Amniotic stem cell (primary cell): ENCODE measurements at places on chromosomes 1 and 21.

GRCh38 chr1:160206036-160206389 lies 829 bp downstream of the PEA15 start:
- peak; percentile 25 for DNase-seq

DNA sequence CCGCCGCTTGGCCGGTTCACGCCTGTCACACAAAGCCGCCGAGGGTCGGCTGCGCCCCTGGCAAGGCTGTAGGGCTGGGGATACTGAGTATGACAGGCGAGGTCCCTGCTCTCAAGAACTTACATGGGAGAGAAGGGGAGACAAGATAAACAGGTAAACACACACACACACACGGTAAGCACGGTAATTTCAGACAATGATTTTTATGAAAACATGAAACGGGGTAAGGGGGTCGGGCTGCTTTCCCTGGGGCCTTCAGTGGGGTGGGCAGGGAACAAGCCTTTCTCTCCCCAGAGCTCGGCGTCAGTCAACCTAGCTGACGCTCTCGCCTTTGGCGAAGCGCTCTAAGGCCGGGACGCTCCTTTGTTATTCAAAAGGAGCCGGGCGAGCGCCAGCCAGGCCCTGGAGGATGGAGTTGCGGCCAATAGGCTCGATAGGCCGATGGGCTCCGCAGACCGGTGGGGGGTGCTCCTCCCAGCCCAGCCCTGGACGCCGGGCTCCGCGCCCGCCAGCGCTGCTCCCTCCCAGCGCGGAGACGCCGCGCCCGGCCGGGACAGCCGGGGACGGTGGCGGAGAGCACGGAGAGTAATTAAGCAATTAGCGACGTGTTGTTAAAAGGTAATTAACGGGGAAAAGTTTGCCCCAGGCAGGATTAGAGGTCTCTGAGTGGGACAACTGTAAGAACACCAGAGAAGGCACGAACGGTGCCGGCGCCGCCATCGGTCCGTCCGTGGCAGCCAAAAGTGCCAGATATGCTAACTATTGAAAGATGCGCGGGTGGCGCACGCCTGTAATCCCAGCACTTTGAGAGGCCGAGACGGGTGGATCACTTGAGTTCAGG lies 950 bp upstream of the INKA2 start:
- DNase-seq: peak; percentile 23

DNA sequence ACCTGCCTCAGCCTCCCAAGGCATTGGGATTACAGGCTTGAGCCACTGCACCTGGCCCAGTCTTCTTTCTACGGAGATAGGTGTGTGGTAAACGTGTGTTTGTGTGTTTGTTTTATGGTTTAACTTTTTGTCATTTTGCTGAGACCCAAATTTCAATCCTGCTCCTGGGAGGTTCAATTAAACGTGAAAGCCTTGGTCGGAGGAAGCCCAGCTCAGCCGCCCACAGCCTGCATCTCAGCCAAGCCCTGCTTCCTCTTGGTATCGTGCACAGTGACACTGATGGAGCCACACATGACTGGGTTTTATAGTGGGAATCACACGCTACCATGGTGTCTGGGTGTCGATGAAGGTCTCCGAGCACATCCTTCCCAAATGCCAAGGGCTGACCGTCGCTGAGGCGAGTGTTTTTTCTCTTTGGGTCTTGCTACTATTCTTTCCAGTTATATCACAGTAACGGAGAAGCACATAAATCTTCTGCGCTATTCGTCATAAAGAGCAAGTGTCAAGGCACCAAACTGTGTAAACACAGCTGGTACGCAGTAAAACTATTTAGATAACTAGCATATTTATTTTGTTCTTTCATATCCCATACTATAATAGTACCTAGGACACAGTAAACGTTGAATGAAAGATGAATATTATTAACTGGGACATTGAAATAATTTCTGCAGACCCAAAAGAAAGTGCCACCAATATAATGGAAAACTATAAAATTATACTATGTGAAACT lies 39.3 kb downstream of the HLCS start:
- DNase-seq: no peak

DNA sequence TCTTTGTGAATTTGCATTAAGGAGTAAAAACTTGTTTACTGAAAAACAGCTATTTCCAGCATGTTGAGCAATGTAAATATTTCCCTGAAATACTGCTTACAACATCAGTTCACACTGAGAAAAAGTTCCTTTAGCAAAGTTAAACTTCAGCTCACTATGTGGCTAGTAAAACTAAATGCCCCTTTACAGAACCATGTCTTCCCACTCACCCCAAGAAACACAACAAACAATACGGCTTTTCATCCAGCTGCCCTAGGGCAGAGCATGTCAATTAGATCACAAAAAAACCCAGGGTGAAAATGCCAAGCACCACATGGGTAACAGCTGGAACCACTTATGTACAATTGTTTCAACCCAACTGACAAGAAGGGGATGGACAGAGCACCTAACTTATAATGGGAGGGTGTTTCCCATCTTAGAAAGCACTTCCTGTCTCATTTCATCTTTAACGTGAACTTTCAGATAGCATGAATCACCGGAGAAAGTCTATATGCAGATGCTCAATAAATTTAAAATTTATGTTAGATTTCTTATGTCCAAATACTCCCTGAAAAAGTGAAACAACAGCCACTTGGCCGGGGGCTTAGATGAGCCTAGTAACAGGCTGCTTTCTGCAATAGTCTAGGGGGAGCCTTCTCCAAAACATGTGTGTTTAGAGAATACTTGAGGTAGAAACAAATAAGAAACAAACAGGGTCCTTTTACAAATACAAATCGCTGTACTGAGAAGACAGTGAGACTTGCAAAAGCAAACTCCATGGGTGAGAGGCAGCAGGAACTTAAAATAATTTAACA lies 6.6 kb downstream of the NID1 start:
- DNase-seq: no peak

DNA sequence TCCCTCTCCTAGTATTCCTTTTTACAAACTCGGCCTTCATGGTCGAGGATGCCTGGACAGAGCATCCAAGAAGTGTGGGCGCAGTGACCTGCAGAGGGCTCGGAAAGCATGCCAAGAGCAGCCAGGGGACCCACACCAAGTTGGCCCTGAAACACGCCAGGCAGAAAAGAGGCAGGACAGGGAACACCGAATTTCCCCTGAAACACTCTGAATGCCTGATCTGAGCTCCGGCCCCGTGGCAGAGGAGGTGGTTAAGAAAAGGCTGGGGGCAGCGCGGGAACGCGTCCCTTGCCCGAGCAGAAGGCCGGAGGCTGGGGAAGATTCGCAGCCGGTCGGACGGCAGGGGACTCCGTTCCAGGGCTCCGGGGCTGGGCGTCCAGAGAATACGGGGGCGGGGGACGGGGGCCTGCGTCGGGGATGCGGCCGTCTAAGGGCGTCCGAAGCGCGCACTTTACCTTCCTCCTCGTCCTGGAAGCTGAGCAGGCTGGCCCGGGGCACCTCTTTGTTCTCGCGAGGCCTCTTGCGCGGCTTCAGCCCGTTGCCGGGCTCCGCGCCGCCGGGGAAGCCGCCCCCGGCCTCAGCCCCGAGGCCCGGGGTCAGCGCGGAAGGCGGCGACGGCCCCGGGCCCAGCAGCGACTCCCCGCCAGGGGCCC lies 558 bp downstream of the PAXBP1 start:
- DNase-seq: no peak

DNA sequence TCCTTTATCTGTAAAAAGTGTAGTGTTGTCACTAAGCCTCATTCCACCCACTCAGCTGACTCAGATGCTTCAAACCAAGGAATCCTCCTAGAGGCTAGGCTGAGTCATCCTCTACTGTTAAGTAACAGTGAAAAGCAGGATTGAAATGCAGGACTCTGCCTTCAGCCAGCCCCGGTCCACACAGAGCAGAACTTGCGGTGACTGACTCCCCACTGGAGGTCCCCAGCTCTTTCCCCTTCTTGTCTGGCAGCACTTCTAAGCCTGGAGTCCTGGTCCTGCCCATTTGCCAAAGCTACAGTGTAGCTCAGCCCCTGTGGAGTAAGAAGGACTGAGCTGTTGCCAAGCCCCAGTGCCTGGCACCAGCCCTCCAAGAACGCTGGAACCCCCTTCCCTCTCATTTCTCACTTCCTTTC lies 1.7 kb downstream of the RAB7B start:
- DNase-seq: peak; percentile 95

GRCh38 chr1:11929849-11930248 lies 3.6 kb upstream of the KIAA2013 start:
- DNase-seq: no peak

DNA sequence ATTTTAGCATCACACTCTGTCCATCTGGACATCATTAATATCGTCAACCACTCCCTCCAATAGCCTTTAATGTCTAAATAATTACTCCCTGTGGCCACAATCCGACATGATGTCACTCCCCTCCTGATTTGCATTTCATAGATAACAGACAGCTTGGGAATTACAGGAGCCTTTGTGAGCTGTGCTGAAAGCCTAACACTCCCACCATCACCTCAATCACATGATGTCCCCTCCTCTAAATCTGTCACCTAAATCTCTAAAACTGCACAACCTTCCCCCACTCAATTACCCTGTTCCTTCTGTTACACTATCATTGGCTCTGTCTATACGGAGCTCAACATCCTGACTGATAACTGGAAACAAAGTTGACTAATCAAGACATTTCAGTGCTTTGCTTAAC lies 14.3 kb downstream of the NHLH2 start:
- DNase-seq: no peak

DNA sequence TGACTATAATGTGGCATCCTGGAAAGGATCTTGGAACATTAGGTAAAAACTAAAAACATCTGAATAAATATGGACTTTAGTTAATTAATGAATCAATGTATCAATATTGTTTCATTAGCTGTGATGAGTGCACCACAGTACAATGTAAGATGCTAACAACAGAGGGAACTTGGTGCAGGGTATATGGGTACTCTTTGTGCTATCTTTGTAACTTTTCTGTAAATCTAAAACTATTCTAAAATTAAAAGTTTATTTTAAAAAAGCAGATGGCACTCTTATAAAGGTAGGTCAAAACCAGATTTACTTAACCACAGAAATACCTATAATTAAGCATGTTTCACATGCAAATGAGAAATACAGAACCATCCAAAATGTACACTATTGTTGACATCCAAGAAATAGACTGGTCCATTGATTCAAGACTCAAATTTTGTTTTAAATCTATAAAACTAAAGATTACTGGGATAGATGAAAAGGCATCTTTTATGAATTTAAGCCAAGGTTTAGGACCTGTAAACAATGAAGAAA lies 38.4 kb downstream of the ACBD3 start:
- no peak for DNase-seq

GRCh38 chr1:186089940-186090339 lies 285.1 kb downstream of the TPR start:
- DNase-seq: no peak

DNA sequence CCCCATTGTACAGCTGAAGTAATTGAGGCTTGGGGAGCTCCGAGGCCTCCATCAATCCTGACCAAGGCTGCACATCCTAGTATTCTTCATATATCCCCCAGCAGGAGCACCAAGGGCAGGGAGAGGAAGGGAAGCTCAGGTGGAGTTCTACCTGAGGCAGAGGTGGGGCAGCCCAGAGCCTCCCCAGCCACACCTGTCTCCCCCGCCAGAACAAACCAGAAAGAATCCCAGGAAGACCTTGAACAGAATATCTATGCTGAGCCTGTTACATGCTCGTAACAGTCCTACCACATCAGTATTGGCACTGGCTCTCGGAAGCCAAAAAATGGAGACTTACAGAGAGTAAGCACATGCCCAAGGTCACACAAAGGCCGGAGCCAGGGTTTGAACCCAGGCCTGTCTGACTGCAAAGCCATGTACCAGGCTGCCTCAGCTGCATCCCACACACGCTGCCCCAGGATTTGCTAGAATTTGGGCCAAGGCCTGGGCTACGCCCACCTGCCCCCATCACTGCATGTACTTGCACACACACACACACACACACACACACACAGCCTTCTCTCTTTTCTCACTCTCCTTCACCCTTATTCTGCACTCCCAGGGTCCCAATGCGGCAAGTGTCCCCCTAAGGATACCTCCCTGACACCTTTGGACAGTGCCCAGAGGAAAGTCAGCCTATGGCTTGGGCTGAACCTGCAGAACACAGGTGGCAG lies 4.5 kb downstream of the E2F2 start:
- no peak for DNase-seq

- DNase-seq: no peak
These were observed 238.4 kb upstream of the CACYBP start for GRCh38 chr1:174761335-174761734.

DNA sequence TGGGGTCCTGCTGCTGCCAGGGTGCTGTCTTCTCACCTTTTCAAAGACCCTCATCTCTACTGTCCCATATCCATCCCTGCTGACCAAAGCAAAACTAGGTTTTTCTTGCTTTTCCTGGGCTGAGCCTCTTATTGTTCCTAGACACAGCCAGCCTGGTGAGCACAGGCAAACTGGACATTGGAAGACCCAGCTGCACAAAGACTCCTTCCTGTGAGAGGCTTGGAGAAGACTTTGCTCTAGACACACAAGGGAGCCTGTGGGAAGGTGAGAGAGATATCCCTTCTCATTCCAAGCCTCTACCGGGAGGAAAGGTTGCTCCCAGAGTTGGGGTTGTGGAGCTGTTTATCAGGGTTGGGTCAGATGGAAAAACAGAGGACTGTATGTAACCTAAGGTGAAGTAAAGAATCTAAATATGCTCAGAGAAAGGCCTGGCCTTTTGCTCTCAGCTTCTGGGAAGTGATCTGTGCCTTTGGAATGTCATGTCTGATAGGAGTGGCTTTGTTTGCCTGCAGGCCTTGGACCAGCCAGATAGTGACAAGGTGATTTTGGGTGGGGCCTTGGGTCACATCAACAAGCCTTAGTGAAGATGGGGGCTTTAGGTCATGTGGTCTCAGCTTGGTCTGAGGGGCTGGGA lies 87.6 kb upstream of the RUNX1 start:
- no peak for DNase-seq

- DNase-seq: no peak
These were observed 26.0 kb downstream of the ATF6 start for GRCh38 chr1:161791904-161792655.

DNA sequence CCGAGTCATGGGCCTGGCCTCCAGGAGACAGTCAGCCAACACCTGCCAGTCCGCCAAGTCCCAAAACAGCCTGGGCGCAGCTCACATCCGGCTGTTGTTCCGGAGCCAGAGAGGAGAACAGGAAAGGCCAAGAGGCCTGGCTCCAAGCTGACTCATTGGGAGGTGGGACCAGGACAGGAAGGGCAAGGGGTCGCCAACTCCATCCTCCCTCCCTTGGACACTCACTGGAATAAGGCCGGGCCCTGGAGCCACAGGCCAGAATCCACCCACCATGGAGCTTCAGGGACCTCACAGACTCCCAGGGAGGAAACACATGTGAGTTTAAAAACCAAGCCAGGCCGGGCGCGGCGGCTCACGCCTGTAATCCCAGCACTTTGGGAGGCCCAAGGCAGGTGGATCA lies 25.1 kb upstream of the CLIC4 start:
- DNase-seq: no peak
